ENCODE measurements at places on chromosomes 5 and 9.

GRCh38 chr5:160470437-160471361, 49.0 kb downstream of the PTTG1 start:
- no peak overlapping the region for H3K4me3 ChIP-seq
- no peak overlapping the region for H3K27ac ChIP-seq
- H3K36me3 ChIP-seq = no peaks in the 10 kb centered on the region

DNA sequence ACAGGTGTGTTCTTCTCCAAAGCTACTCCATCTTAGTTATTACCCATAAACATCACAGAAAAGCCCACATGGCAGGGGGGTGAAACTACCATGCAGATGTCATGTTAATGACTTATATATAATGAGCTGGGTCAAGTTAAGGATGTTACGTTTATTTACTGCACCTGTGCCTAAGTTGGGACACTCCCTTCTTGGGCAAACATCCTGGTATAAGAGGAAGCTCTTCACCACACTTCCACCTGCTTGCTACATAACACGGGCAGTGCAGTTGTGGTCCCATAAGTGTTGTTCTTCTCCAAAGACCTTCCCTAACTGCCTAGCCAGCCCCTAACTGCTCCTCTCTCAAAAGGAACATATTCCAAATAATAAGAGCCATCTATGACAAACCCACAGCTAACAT, 9.3 kb upstream of the ZCCHC9 start:
- H3K4me3 ChIP-seq = no peak overlapping the region
- no peaks in the 10 kb centered on the region for H3K4me1 ChIP-seq
- H3K27me3 ChIP-seq = no peaks in the 10 kb centered on the region
- H3K27ac ChIP-seq = no peak overlapping the region
- no peak for DNase-seq

- no peak overlapping the region for H3K27ac ChIP-seq
- H3K4me3 ChIP-seq = no peak overlapping the region
- DNase-seq = no peak
- no peaks in the 10 kb centered on the region for H3K4me1 ChIP-seq
Observed at GRCh38 chr9:124553738-124554137, 46.5 kb upstream of the NR5A1 start.

- peaks cover 32% of the 10 kb centered on the region for H3K27me3 ChIP-seq
- H3K27ac ChIP-seq = no peak overlapping the region
- H3K4me1 ChIP-seq = no peaks in the 10 kb centered on the region
- no peak overlapping the region for H3K4me3 ChIP-seq
- no peak for DNase-seq
Observed at GRCh38 chr5:135582099-135582781, 3.4 kb upstream of the CXCL14 start.

- DNase-seq = no peak
- H3K36me3 ChIP-seq = no peaks in the 10 kb centered on the region
- H3K4me3 ChIP-seq = peak within 1 kb of the TSS; percentile 16
Observed at GRCh38 chr5:141094481-141095262, at the start of gene PCDHB2. TSS of gene PCDHB2 (plus strand) at chr5:141094615. CDS start at chr5:141094791, 176 bp downstream.

Data from tibial nerve (tissue), 4 donors.